ENCODE measurements at places on chromosomes 11 and 22. TPM values are rescaled to one million over a fixed set of nuclear protein-coding genes. Genes with fewer than 3 reads are reported as not detected.

The PNPLA5 gene
- total RNA-seq: not detected

The SCO2 gene
- total RNA-seq: not detected

The EIF4ENIF1 gene
- total RNA-seq: 24.8 TPM

The TSPAN18 gene
- total RNA-seq: 21.7 TPM

The GDPD4 gene
- not detected for total RNA-seq

The DGCR6L gene
- 35.2 TPM for total RNA-seq

The C11orf91 gene
- total RNA-seq: 0.49 TPM

- DNase-seq: no peak
These were observed 45.0 kb downstream of the SLC5A1 start for GRCh38 chr22:32088084-32088483.

- no peak for DNase-seq
These were observed 2.1 kb downstream of the OAF start for GRCh38 chr11:120212926-120213325.

GRCh38 chr22:26548984-26549383 lies 36.7 kb upstream of the TFIP11 start:
- DNase-seq: no peak

DNA sequence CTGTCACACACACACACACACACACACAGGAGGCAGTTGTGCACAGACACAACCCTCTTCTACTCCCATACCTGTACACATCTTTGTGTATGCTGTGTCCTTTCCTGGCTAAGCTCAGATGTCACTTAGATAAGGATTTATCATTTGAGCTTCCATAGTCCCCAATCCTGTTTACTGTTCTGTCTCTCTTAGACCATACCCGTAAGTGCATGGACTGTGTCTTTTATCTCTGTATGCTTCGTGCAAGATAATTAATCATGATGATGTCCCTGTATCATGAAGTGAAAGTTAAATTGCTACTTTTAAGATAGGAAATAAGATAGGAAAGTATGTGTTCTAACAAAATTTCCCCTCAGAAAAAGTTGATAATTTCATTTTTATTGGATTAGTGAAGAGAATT lies 30.3 kb downstream of the PRMT3 start:
- DNase-seq: no peak

GRCh38 chr11:128824191-128825049 lies 42.7 kb downstream of the KCNJ1 start:
- DNase-seq: no peak

- no peak for DNase-seq
These were observed 56.9 kb downstream of the MICAL2 start for GRCh38 chr11:12167061-12168000.

- peak; percentile 97 for DNase-seq
These were observed 11.2 kb upstream of the MALAT1 start for GRCh38 chr11:65487467-65488272.

DNA sequence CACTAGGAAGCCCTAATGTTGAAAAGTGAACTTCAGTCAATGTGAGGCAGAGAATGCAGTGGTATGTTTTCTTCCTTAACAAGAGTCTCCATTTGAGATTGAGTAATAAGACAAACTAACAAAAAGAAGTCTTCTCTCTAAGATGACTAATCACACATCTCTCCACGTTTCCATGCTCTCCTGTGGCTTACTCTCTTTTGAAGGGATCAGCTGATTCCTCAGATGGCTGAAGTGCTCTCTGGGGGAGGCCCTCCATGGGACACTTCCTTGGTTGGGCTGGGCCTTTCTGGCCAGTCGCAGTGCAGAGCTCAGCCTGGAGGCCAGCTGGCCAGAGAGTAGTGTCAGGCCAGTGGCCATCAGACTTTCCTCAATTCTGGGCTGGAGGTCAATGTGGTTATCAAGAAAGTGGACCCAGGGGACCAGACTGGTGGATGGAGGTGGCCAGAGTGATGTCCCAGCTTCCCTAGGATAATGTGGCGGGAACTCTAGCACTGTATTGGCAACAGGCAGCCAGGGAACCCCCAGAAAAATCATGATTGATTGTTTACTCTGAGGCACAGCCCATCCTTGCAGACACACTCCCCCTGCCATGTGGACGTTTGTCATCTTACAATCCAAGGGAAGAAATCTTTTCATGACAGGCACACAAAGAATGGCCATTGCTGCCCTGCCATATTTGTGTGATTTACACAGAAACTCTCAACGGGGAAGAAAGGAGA lies 14.5 kb downstream of the CSRP3 start:
- DNase-seq: no peak

DNA sequence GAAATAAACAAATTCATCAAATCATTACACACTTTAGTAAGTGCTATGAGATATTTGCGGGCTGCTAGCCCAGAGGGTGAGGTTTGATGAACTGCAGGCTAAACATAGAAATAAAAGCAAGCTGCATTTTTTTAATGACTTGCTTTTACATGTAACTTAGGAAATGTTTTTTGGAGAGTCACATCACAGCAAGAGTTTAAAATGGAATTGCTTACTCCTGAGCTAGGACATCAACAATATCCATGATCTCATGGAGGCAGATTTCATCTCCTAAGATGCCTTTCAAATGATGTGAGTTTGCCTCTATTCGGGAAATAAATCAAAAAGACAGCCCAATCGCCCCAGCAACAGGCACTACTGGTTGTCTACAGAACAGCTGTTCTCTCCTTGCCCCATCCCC lies 73.4 kb upstream of the CD44 start:
- DNase-seq: no peak

GRCh38 chr11:45288339-45288738 lies 2.2 kb upstream of the SYT13 start:
- DNase-seq: no peak

GRCh38 chr22:30253205-30253852 lies 6.8 kb upstream of the LIF start:
- peak; percentile 62 for DNase-seq

DNA sequence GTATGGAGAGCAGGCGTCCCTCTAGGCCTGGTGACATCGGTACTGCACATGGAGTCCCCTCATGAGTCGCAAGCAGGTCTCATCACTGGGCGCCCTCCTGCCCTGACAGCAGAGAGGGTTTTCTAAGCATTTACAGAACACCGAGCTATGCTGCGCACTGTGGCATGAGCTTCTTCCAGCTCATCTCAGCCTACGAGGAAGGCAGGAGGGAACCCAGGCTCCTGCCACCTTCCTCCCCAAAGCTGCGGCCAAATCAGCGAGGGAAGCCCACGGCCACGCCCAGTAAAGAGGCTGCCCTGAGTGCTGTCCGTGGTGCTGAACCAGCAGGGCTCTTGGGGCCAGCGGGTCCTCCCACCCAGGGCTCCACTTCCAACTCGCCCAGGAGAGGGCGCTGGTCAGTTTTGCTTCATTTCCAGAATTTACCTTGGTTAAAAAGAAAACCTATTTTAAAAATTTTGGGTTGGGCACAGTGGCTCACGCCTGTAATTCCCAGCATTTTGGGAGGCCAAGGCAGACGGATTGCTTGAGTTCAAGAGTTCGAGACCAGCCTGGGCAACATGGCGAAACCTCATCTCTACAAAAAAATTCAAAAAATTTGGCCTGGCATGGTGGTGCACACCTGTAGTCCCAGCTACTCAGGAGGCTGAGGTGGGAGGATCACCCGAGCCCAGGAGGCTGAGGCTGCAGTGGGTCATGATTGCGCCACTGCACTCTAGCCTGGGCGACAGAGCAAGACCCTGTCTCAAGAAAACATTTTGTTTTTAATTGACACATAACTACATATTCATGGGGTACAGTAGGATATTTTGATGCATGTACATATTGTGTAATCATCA lies 34.2 kb downstream of the PHF21B start:
- DNase-seq: peak; percentile 68

GRCh38 chr22:28544431-28544868 lies 135.2 kb downstream of the TTC28 start:
- no peak for DNase-seq

DNA sequence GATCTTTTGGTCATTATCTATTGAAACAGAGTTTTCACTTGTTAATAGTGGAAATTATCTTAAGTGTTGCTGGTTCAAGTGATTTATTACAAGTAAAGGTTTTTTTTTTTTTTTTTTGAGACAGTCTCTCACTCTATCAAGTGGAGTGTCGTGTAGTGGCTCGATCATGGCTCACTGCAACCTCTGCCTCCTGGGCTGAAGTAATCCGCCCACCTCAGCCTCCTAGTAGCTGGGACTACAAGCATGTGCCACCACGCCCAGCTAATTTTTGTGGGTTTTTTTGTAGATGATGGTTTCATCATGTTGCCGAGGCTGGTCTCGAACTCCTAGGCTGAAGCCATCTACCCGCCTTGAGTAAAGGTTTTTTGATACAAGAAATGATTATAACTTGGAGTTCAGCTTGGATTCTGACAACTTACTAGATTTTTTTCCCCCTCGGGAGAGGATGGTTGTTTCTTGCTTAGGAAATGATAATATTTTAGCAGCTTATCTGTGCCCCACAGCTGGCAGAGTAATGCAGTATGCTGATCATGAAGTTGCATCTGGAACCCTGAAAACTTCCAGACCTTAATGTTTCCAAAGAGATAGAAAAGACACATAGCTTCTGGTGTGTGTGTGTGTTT lies 68.9 kb downstream of the MTMR3 start:
- DNase-seq: no peak

DNA sequence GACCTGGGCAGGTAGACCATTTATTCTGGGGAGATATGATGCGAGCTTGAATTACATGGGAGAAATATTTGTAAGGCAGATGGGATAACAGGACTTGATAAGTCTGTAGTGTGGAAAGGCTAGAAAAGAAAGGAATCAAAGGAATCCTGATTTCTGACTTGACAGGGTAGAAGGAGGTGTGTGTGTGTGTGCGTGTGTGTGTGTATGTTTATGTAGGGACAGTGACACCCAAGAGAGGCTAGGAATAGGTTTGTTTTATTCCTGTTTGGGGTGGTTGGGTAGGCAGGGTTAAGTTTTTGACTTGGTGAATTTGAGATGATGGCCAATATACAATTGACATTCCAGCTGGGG lies 390 bp upstream of the HTATIP2 start:
- no peak for DNase-seq

- no peak for DNase-seq
These were observed 42.2 kb upstream of the CCDC134 start for GRCh38 chr22:41758231-41758630.

GRCh38 chr22:46099740-46100139 lies 50.6 kb upstream of the PPARA start:
- no peak for DNase-seq

DNA sequence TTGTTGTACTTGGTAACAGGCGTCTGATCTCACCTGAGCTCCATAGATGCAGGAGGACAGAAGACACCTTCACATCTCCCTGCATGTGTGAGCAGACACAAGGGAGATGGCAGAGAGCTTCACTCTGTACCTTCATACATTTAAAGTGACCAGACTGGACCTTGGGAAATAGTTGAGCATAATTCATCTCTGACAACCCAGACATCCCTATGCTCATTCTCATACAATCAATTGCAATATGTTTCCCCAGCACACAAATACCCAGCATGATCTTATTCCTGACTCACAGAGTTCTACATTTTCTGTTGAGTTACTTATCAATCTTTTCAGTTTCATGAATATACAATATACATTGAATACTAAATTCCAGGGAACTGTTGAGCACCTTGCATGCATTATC lies 488.2 kb upstream of the API5 start:
- no peak for DNase-seq

GRCh38 chr22:45891996-45892621 lies 84.9 kb downstream of the WNT7B start:
- DNase-seq: peak; percentile 9

DNA sequence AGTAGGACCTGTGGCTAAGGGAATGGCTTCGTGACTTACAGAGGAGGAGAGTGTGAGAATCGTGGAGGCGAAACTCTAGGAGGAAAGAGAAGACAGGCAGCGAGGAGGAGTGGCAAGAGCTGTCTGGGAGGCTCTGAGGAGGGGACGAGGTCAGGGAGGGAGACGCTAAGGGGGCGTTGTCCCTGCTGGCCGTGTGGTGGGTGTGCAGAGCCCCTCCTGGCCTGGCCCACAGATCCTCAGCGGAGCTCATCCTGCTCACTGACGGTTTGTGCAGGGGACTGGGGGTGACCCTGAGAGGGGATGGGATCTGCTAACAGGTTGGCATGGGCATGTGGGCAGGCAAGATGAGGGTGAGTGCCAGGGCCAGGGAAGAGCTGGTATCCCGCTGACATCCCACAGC lies 56.5 kb upstream of the PRR5 start:
- DNase-seq: peak; percentile 24

DNA sequence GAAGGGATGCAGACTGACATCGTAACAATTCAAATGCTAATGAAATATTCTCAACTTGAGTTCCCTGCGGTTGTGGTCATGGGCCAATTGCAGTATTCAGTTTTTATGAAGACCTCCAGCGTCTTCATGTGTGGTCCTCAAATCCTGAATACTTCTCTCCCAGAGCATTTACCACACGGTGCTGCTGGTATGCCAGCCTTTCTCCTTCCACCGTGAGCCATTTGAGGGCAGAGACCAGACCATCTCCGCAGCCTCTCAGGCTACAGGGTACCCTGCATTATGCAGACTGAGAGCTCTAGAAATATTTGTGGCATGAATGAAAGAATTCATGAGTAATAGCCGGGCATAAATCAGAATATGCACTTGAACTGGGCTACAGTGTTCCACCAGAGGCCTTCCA lies 289.7 kb downstream of the ST3GAL4 start:
- no peak for DNase-seq

- no peak for DNase-seq
These were observed 634.9 kb downstream of the METTL15 start for GRCh38 chr11:28743061-28743550.

- no peak for DNase-seq
These were observed 3.8 kb upstream of the MMP12 start for GRCh38 chr11:102878595-102878994.

Measured in psoas muscle (tissue), 8 donors.